Left renal cortex interstitium (tissue), 4 donors: ENCODE measurements at places on chromosomes 16 and 17. TPM values are rescaled to one million over a fixed set of nuclear protein-coding genes. Genes with fewer than 3 reads are reported as not detected.

The LDHD gene
- polyA plus RNA-seq, result 8.1 TPM

The GRIN2C gene
- polyA plus RNA-seq, result 0.35 TPM

DNA sequence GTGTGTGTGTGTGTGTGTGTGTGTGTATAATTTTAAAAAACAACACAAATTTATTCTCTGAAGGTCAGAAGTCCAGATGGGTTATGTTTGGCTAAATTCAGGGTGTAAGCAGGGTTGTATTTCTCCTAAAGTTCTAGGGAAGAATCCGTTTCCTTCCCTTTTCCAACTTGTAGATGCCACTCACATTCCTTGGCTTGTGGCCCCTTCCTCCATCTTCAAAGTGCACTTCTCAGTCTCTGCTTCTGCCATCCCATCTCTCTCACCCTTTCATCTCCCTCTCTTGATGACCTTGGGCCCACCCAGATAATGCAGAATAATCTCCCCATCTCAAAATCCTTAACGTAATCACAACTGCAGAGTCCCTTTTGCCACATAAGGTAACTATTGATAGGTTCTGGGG lies 7.8 kb upstream of the TFAP4 start:
- no peak for DNase-seq

GRCh38 chr17:73594598-73594997 lies 49.6 kb downstream of the SDK2 start:
- no peak for DNase-seq

DNA sequence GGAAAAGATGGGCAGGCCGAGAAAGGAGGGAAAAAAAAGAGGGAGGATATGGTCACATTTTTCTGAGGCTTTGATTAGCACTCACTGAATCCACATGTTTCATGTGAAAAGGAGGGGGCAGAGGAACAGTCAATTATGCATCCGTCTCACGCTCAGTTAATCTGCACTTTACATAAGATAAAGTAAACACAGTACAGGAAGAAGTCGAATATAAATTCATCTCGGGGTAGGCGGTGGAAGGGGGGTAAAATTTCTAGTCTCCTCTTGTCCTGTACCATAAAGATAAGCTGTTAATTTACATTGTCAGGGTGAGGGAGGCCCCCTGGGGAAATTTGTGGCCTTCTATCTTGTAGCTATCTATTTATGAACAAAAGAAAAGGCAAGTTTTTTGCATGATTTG lies 73.1 kb upstream of the CES5A start:
- peak; percentile 31 for DNase-seq

DNA sequence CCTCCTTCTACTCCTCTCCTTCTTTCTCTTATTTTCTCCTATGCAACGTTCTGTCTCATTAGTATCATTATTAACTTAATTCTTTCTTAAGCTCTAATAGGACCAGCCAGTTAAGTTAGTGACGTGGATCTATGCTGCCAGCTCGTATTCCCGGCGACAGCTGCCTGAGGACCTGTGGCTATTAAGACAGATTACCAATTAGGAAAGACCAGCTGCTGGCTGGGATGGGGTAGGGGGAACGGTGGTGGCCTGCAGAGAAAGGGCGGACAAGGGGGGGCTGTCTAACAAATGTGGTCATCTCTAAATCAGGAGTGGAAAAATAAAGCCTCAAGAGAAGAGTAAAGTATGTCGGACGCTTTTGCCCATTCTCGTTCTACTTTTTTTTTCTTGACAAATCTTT lies 770 bp upstream of the MYH3 start:
- DNase-seq, result no peak

GRCh38 chr17:47816947-47817346 lies 4.6 kb downstream of the OSBPL7 start:
- DNase-seq, result no peak

- DNase-seq, result no peak
These were observed 572.1 kb upstream of the PSMD7 start for GRCh38 chr16:73724503-73724902.

DNA sequence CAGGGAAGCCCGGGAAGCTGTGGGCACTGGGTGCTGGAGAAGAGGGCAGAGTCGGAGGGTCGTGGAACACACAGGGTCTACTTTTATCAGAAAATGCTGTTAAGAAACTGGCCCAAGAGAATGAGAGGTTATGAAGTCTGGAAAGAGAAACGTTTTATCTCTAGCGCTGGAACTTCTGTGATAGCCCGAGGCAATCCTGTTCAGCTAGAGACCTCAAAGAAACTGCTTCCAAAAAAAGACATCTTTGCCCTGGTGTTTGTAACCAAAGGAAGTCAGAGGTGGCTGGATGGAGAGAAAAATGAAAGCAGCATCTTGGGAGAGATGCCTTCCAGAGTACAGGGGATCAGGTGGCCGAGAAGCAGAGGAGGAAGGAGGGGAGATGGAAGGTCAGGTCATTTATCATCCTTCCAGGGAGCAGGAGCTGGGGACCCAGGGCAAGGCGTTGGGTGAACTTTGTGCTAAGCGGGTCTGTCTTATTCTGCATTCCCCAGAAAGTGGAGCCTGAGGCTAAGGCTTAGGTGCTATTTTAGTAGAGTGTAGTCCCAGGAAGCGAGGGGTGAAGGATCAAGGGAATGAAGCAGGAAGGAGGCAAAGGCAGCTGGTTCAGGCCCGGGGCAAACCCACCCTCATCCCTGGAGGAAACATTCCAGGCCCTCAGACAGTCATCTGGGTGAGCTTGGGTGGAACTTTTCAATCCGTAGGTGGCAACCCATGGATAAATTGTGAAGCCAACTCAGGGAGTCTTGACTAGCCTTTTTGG lies 66.5 kb downstream of the MGAT5B start:
- no peak for DNase-seq

DNA sequence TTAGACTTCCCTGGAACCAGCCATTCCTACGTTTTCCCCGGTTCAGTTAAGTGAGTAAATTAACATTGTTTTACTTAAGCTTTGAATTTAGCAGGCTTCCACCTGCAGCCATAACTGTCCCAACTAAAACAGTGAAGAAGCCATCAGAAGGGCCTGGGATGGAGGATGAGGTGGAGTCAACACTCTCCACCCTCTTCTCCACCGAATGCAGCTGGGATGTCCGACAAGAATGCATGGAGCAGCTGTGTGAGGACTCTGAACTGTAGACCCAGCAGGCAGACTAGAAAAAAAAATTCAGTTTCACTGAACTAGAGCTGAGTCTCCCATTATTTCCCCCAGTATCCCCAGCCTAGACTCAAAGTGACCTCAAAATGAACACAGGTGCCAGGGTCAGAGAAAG lies 114.8 kb downstream of the C16orf95 start:
- no peak for DNase-seq

DNA sequence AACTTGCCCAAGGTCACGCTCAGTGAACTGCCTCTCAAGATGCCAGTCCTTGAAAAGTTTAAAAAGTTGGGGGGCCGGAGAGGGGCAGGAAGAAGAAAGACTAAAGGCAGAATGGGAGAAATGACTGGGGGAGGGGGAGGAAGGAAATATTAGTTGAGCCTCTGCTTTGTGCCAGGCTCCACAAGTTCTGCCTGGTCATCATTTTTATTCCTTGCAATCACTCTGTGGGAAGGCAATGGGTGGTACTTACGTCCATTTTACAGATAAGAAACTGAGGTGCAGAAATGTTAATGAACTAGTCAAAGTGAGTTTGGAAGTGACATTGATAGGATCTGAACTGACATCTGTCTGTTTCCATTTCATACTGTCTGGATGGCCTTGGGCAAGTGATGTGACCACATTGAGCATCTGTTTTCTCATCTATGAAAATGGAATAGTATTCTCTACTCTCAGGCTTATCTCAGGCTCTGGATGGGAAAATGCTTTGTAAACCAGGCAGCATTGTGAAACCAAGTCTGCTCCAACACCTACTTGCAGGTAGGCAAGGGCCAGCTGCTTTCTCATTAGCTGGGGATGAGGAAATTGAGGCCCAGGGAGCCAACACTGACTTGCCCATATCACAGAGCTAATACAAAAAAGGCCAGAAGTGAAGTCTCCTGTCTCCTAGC lies 19.2 kb downstream of the ASIC2 start:
- no peak for DNase-seq
